ENCODE measurements at places on chromosomes 3 and 15.

GRCh38 chr3:140911822-140912221 lies 29.8 kb upstream of the SLC25A36 start:
- DNase-seq: no peak

- no peak for DNase-seq
These were observed 1.6 kb downstream of the RFTN1 start for GRCh38 chr3:16511681-16512434.

DNA sequence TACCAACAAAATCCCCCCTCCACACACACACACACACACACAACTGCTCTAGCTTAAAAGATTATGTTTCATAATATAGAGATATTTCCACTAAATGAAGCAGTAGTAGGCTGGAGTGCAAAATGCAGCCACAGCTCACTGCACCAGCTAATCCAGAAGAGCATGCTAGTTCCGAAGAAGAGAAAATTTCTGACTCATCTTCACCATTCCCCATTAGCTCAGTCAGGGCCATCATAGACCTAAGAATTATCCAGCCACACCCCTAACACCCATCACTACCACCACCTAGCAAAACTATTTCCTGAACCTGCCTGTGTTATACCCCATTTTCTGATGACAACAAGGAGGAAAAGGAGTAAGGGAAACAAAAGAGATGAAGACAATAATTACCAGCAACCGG lies 67.1 kb upstream of the UBE2E2 start:
- no peak for DNase-seq

GRCh38 chr3:131147534-131147933 lies 120.9 kb downstream of the NEK11 start:
- DNase-seq: no peak

- peak; percentile 47 for DNase-seq
These were observed 56.9 kb downstream of the CYP19A1 start for GRCh38 chr15:51281368-51281967.

DNA sequence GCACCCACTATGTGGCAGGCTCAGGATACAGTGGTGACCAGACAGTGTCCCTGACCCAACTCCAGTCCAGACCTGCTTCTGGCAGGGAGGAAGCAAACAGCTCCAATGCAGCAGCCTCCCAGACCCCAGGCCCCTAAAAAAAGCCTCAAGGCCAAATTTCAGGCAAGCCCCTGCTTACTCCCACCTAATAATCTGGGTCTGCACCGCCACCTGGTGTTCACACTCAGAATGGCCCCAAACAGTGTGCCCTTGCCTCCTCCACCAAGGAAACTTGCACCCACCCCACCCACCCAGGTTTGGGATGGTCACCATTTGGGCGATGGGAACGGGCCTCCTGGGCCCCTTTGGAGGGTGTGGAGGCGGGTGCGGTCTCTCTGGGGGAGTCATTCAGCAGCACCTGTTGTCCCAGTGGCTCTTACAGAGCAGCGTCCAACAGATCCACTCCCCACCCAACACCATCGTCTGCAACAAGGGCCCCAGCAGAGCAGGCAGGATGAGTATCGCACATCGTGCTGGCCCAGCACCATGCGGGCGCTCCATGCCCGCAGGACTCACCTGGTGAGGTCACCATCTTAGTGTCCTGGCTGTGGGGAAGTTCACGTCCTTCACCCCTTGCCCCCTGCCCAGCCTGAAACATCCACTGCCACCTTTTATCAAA lies 17.3 kb downstream of the C3orf18 start:
- peak; percentile 35 for DNase-seq

GRCh38 chr15:67781907-67782690 lies 43.2 kb upstream of the SKOR1 start:
- DNase-seq: no peak

All from COLO829 (cell line).